ENCODE measurements at places on chromosomes 3 and 15.

DNA sequence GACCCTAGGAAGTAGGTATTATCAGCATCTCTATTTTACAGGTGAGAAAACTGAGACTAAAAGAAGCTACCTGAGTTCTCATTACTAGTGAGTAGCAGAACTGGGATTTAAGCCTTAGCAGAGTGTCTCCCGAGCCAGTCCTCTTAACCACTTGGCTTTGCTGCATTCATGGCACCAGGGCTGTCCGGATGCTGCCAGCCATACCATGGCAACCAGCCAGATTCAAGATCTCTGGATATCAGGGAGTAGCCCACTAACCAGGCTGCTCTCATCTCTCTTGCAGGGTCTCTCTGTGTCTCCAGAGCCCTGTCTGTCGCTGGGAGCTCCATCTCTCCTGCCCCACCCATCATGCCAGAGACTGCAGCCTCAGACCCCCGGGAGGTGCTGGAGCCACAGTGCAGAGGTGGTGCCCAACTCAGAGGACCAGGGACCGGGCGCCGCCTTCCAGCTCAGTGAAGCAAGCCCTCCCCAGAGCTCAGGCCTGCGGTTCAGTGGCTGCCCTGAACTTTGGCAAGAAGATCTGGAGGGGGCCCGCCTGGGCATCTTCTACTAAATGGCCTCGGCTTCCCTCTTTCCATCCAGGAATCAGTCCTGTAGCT is 1.7 kb downstream of the MESP2 start:
- DNase-seq = peak; percentile 23

GRCh38 chr15:49255966-49256759 is 86.1 kb downstream of the GALK2 start:
- no peak for DNase-seq

GRCh38 chr3:73762855-73763254 is 138.1 kb upstream of the PDZRN3 start:
- DNase-seq = no peak

- no peak for DNase-seq
Measured at GRCh38 chr15:90868261-90868689, at the start of gene FURIN. Gene FURIN, plus strand, starts transcription at chr15:90868588. Its CDS starts 7,153 bp downstream, at chr15:90875741.

DNA sequence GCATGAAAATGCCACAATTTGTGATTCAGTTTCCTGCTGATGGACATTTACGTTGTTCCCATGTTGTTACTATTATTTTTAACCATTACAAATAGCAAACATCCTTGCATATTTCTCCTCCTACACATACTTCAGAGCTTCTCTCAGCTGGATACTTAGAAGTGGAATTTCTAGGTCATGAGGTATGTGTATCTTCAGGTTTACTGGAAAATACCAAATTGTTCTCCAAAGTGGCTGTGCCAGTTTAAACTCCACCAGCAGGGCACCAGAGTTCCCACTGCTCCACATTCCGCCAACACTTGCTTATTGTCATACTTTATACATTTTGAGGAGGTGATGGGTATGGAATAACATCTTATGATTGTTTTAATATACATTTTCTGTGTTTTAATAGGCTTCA is 45.7 kb downstream of the PRR23E start:
- DNase-seq = no peak

DNA sequence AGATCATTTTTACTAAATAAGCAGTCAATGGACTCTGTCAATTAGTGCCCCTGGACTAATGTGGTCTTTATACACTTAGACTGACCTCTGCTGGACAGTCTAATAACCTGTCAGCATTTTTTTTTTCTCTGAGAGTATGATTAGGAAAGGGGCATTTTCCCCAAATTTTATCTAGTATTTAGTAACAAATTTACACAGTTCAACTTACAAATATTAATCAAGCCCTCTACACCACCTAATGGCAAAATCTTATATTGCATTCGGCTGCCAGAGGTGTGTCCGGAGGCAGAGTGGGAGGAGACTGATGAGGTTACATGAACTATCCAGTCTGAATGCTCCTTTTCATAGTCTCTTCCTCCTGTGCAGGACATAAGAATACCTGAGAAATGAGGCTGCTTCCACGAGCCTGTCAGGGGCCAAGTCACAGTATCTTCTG is 36.0 kb upstream of the COLQ start:
- peak; percentile 70 for DNase-seq

GRCh38 chr3:126098391-126098858 is 14.5 kb upstream of the SLC41A3 start:
- DNase-seq = peak; percentile 8

GRCh38 chr3:15923640-15924405 is 126.0 kb upstream of the ANKRD28 start:
- DNase-seq = no peak

- DNase-seq = no peak
Measured at GRCh38 chr15:35618260-35619188, 72.6 kb upstream of the DPH6 start.

DNA sequence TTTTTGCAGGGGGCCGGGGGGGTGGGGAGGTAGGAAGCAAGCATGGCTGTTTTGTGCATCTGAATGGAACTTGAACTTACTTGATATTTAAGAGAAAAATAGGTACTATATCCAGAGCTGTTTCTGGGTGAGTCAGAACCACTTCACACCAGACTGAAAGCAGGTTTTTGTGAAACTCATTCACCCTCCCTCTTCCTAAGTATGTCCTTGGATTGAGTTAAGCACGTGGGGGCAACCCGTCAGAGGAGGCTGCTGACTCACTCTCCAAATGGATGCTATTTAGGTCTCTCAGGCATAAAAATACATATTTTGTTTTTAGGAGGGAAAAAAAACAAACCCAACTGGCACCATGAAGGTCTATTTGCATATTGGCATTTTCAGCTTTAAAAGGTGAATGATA is 270.3 kb downstream of the RYR3 start:
- DNase-seq = no peak

DNA sequence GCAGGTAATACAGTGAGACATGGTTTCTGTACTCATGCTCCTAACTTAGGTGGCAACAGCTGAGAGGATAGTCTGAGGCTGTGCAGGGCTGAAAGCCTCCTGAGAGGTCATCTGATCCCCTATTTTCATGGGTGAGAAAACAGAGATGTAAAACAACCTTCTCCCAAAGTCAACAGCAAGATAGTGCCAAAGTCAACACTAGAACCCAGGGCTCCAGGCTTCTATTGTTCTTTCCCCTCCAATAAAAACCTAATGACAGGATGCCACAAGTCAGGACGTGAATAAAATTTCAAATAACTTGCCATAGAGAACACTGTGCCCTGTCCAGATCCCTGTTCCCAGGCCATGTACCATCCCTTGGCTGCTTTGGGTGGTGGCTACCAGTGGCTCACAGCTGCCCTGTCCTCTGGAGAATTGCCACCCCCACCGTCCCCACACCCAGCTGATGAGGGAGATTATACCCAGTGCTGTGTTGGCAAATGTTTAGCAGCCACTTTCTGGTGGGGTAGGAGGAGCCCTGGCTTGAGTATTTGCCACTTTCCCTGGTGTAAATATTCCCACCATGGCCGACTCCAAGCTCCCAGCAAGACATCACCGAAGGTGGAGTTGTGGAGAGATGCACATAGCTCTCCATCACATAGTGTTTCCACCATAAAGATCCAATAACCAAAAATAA is 54.8 kb downstream of the SRGAP3 start:
- no peak for DNase-seq

- no peak for DNase-seq
Measured at GRCh38 chr3:66261355-66261754, 40.6 kb downstream of the SLC25A26 start.

GRCh38 chr3:181487236-181487978 is 224.3 kb upstream of the SOX2 start:
- no peak for DNase-seq

- DNase-seq = no peak
Measured at GRCh38 chr15:77282333-77282732, 137.6 kb downstream of the PEAK1 start.

GRCh38 chr3:25507811-25508210 is 79.7 kb downstream of the RARB start:
- no peak for DNase-seq

Data from D341Med (cell line).